ENCODE measurements at places on chromosomes 13 and 19. TPM values are rescaled to one million over a fixed set of nuclear protein-coding genes. Genes with fewer than 3 reads are reported as not detected.

- H3K4me3 ChIP-seq = no peak overlapping the region
- H3K4me1 ChIP-seq = no peaks in the 10 kb centered on the region
- H3K27ac ChIP-seq = no peak overlapping the region
- no peaks in the 10 kb centered on the region for H3K27me3 ChIP-seq
Measured at GRCh38 chr13:28735481-28736029, 16.8 kb upstream of the SLC46A3 start.

DNA sequence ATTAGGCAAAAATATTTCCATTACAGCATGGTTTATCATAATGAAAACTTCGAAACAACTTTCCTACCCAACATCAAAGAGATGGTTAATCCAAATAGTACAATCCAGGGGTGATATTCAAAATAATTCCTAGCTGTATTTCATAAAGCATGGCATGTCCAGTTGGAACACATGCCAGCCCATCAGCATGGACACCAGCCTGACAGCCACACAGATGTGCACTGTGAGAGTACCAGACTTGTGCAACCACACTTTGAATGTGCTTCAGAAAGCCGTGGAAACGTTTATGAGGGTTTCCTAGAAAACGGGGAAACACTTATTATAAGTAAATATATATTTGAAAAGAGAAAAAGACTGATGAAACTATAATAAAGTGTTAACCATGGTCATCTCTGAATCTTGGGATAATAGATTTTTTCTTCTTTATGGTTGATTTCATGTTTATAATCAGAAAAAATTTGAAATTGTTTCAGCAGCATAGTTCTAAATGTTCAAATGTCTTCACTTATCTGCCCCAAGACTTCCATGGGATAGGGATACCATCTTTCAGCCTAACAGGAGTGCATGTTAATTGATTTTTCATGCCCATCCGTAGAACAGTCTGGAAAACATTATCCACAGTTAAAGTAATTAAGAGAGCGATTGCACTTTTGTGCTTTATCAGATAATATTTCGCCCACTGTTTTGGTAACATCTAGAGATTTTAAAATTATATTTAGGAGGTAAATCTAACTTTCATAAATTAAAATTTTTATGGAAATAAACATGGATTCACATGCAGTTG, 242.6 kb upstream of the IRS2 start:
- H3K4me3 ChIP-seq = no peak overlapping the region
- no peak overlapping the region for H3K27ac ChIP-seq
- peaks cover 9% of the 10 kb centered on the region for H3K4me1 ChIP-seq
- H3K27me3 ChIP-seq = no peaks in the 10 kb centered on the region
- H3K36me3 ChIP-seq = no peaks in the 10 kb centered on the region

- DNase-seq = no peak
- H3K27ac ChIP-seq = no peak overlapping the region
- peaks cover 15% of the 10 kb centered on the region for H3K4me1 ChIP-seq
- H3K4me3 ChIP-seq = no peak overlapping the region
- H3K27me3 ChIP-seq = no peaks in the 10 kb centered on the region
Measured at GRCh38 chr13:95756072-95756471, 79.1 kb downstream of the DNAJC3 start.

The ZNF761 gene
- total RNA-seq = 4.2 TPM
